ENCODE measurements at places on chromosomes 2 and 18.

DNA sequence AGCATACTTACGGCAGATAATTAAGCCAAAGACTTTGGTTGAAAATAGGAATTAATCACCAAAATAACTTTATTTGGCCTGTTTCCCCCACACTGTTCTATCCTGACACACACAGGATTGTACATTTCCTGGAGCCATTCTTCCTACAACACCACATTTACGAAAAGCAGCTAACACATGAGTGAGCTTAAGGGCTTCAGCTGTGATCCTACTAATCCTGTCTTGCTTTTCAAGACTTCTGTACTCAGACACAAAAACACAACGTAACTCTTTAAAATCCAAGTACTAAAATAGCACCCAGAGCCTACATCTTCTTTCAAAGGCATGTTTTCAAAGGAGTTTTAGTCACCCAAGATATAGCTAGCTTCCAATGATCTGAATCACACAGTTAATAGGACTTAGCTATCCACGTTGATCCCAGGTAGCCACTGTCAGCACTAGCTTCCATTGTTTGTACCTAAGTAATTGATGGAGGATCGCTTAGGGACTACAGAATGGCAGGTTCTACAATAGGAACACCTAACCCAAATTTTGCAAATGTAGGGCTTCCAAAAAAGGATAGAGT is 42.8 kb upstream of the TTC39C start:
- DNase-seq, result no peak

- DNase-seq, result no peak
These were observed 242.1 kb upstream of the RND3 start for GRCh38 chr2:150729495-150729955.

GRCh38 chr2:170512266-170512665 is 202.9 kb upstream of the SP5 start:
- no peak for DNase-seq

DNA sequence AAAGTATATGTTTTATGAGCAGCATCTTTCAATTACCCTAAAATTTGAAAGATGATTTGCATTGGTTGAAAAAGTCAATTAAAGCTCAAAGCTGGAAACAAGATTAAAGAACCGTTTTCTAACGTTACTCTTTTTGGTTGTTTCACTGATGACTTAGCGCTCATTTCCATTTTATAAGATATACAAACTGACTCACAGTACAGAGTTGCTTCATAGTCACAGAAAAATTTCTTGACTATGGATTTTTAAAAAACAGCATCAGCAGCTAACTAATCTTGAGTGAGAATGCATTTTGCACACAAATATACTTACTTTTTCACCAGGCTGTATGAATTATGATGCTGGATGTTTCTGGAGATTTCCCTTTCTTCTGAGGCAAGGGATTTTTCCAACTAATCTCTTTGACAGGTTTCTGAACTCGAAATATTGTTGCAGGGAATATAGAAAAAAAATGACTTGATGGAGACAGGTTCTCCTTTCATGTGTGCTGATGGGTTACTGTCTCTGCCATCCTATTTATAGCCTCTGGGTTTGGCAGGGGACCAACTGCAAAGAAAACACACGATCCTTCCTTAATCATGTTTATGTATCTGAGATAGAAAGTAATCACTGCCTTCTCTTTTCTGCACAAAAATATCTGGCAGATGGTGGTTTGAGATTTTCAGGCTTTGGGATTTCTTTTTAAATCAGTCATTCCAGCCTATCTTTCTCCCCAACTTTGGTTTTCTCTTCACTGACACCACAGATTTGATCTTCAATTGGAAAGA is 129.4 kb upstream of the DAPL1 start:
- no peak for DNase-seq

- no peak for DNase-seq
These were observed 1389.1 kb upstream of the TMEFF2 start for GRCh38 chr2:193583638-193584400.

DNA sequence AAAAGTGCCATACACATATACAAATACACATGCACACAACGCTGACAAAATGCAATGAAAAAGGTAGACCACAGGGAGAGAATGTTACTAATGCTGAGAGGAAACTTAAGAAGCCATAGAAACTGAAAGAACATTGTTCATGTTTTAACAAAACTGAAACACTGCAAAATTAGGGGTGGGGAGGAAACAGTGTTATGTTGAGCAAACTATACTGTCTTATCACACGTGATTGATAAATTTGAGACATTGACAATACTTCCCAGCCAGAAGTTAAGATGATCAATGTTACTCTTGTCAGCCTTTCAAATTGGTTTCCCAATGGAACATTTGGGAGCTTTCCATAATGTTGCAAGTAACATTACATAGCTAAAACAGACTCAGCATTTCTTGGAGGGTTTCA is 165.5 kb downstream of the L3MBTL4 start:
- no peak for DNase-seq

- DNase-seq, result no peak
These were observed 134.5 kb downstream of the LRRTM1 start for GRCh38 chr2:80169811-80170594.

DNA sequence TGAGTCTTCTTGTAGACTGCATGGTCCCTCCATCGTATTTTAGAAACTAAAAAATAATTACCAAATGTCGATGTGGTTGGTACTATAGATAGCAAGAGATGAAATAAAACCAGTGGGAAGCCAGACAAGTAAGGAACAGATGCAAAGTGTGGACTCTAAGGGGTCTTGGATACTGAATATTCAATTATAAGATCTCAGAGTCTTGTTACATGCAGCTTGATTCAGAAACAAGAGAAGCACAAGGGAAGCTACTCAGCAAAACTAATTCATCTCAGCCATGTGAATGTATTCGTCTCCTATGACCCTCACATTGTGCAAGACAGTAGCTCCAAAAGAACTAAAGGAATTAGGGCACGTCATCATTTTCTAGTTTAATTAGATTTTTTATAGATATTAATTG is 80.9 kb downstream of the CDH20 start:
- no peak for DNase-seq

GRCh38 chr2:166388481-166389070 is 12.8 kb upstream of the SCN9A start:
- DNase-seq, result no peak

- no peak for DNase-seq
These were observed 158.4 kb downstream of the RNF152 start for GRCh38 chr18:61734396-61734795.

DNA sequence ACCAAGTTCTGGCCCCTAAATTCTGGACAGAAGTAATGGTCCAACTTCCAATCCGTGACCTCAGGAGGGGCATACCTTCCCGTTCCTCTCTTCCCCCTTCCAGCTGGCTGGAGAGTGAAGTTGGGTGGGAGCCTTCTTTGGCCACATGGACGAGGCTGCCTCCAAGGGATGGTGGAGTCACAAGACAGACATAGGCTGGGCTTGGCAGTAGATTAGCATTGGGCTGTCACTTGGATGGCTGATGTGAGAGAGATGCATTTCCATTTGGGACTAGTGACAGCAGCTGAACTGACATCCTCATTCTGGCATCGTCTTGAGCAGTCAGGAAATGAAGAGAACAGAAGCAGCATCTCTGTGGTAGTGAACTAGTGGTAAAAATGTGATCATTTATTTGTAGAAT is 12.6 kb downstream of the NT5DC4 start:
- DNase-seq, result no peak

DNA sequence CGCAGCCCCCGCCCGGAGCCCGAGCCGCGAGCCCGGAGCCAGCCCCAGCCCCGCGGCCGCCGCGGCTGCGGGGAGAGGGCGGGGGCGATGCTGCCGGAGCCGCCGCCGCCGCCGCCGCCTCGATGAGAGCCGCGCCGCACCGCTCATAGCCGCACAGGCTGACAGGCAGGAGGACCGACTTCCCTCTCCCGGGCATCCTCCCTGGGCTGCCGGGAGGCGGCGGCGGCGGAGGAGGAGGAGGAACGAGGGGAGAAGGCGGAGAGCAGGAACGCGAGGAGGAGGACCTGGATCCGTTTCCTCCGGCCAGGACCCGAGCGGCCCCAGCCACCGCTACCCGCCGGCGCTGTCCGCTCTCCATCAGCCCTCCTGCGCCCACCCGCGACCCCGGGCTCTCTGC is 370 bp downstream of the KLHL29 start:
- DNase-seq, result peak; percentile 17

DNA sequence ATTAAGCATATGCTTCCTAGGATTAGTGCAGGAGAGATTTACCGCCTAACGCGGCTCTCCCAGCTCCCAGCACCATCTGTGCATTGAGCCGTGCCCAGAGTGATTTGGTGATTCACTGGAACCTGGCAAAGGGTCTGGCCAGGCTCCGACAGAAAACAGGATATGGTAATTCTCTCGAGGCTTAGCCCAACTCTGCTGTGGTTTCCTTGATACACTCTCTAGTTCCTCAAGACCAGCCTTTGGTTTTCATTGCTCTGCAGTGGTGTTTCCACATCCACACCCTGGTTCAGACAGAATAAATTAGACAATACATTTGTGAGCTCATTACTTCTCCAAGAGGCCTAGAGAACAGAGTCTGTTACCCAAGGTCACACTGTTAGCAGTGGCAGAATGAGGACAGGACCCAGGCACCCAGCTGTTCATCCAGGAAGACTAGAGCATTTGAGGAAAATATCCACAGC is 23.0 kb upstream of the SMAD2 start:
- peak; percentile 65 for DNase-seq

DNA sequence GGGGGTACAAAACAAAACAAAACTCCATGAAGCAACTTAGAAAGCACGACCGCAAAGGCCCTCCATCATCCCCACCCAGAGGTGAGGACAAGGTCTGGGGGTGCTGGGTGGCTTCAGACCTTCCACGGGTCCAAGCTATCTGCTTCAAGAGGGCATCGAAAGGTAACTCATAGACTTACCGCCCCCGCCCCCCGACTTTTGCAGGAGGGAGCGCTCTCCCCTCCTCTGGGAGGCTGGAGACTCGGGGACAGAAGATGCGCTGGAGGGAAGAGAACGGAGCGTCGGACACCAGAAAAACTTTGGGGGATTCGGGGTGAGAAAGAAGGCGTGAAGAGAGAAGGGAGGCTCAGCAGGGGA is 300 bp upstream of the STON1 start:
- DNase-seq, result no peak
